CD4-positive, alpha-beta memory T cell (primary cell): ENCODE measurements at places on chromosomes 12 and 14.

- DNase-seq = no peak
These were observed 74.8 kb upstream of the FOXN3 start for GRCh38 chr14:89491711-89492381.

DNA sequence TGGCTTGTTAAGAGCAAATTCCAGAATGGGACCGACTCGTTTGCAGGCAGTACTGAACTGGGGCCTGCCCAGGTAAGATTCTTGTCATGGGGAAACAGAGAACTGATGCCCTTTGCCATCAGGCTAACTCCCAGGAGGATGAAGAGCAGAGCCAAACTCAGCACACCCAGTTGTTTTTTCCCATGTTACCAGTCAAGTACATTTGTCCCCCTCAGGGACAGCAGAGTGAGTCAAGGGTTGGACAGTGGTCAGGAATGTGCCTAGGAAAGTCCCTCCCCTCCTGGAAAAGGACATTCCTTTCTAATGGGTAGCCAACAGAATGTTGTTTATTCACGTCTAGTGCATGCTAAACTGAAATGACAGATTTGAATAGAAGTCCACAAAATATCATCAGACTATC is 1.6 kb downstream of the ART4 start:
- no peak for DNase-seq

DNA sequence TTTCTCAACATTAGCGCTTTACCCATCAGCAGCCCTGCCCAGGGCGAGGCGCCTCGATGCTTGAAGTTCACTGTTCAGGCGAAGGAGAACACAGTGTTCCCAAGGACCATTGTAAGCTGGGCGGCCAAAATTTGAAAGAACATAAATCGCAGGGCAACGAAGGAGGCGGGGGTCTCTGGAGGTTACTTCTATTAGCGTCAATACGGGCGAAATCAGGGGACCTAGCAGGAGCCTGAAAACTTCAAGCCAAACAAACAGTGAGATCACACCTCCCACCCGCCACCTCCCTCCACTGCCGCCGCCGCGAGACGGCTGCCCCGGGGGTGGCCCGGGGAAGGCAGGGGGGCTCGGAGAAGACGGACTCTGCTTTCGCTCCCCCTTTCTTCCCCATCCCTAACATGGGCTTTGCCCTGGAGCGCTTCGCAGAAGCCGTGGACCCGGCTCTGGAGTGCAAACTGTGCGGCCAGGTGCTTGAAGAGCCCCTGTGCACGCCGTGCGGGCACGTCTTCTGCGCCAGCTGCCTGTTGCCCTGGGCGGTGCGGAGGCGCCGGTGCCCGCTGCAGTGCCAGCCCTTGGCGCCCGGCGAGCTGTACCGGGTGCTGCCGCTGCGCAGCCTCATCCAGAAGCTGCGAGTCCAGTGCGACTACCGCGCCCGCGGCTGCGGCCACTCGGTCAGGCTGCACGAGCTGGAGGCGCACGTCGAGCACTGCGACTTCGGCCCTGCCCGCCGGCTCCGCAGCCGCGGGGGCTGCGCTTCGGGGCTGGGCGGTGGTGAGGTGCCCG is at the start of gene PDZRN4:
TSS of gene PDZRN4 (plus strand) at position 263 of the 783 bp plus-strand sequence.
- no peak for DNase-seq

DNA sequence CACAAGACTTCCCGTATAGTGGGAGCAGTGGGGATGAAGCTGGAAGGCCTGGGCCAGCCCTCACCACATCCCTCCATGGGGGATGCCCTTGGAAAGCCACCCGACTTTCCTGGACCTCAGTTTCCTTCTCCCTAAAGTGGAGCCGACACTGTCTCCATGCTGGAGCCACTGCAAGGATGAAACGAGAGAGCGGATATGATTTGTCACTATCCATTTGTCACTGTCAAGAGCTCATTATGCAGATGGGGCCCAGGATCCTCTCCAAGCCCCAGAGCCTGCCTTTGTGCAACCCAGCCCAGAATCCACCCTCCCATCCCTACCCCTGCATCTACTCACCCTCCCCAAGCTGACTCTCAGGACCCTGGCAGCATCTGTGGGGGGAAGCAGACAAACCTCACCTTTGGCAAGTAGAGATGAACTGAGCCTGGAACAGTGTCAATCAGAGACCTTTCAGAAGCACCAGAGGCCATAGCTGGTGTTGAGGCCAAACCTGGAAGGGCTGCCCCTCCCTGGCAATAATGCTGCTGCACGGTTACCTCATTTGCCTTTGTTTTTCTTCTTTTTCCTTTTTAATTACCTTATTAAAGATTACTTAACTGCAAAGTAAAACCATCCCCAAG is 287.7 kb upstream of the RTL1 start:
- no peak for DNase-seq

GRCh38 chr12:120085920-120086645 is 30.5 kb downstream of the RAB35 start:
- no peak for DNase-seq

- DNase-seq = no peak
These were observed 13.3 kb downstream of the PCNX1 start for GRCh38 chr14:70920608-70921007.

GRCh38 chr12:43676183-43676813 is 82.3 kb downstream of the PUS7L start:
- no peak for DNase-seq

- DNase-seq = peak; percentile 35
These were observed 4.8 kb upstream of the DGLUCY start for GRCh38 chr14:91108941-91109611.

GRCh38 chr14:73740618-73741326 is 26.6 kb upstream of the PNMA1 start:
- DNase-seq = no peak

GRCh38 chr12:131949431-131950181 is at the start of gene EP400:
Gene EP400 (plus strand): TSS chr12:131949942. CDS start chr12:131960620, 10,678 bp downstream.
- peak; percentile 90 for DNase-seq

- DNase-seq = peak; percentile 42
These were observed 54.3 kb upstream of the SRSF5 start for GRCh38 chr14:69712599-69713088.

- DNase-seq = peak; percentile 61
These were observed 106.7 kb upstream of the SFSWAP start for GRCh38 chr12:131603939-131604795.

DNA sequence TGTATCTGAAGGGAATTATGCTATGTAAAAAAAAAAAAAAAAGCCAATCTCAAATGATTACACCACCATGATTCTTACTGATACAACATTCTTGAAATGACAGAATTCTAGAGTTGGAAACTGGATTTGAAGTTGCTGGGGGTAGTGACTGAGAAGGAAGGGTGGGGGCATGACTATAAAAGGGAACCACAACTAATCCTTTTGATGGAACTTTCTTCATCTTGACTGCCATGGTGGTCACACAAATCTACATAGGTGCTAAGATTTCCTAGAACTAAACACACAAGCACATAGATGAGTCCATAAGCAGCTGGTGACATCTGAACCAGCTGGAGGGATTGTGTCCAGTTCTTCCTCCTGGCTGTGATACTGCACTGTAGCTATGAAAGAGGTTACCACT is 51.4 kb downstream of the CLMN start:
- DNase-seq = no peak

DNA sequence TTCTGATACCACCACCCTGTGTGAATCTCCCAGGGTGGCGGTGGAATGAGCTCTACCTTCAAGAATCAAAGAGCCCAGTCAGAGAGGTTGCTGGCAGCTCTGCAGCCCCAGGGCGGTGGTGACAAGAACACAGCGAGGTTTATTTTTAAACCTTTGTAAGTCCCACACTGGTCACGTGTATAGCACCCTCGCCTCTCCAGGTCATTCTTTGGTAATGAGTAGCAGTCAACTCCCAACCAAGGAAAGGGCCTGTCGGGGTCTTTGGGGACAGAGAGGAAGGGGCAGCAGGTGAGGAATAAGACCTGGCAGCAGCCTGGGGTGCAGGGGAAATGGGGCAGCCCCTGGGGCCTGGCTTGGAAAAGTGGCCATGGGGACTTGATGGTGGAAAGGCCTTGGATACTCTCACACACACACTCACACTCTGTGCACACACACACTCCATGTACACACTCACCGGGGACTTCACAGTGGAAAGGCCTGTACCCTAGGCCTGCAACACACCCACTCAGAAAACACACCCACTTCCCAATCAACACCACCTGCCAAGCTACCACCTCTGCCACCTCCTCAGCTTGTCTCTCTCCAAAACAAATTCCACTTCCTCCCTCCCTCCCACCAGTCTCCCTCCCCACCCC is 178.6 kb downstream of the DPF3 start:
- no peak for DNase-seq

GRCh38 chr12:76544601-76545261 is 14.8 kb downstream of the OSBPL8 start:
- no peak for DNase-seq

DNA sequence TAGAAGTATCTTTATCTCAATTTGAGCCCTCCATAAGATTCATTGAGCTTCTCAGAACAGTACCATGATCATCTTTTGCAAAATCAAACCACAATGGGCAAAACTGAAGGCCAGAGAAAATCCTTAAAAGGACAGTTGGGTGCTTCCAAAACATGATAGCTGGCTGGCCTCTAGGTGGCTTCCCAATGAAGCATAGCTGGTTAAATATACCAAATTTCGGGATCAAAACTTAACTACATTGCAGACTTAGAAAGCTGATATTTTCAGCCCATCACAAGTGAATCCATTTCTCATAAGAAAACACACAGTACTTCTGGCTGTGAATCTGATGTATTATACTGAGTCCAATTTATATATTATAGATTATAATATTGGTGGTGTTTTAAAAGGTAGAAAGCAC is 15.3 kb upstream of the PIK3C2G start:
- no peak for DNase-seq

GRCh38 chr12:1527789-1528188 is 66.6 kb downstream of the FBXL14 start:
- DNase-seq = no peak

DNA sequence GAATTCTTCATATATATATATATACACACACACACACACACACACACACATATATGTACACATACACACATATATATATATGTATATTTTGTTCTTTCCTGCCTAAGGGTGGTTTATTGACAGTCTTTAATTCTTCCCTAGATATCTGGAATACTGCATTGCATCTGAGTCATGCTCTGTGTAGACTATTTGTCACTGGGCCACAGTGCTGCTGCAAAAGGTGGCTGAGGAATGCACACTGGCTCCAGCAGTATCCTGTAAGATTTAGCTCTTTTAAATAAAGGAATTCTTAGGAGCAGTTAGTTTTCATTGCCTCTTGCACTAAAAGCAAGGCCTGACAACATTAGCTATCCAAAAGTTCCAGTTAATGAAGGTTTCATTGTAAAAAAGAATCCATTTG is 200.9 kb downstream of the APAF1 start:
- no peak for DNase-seq
